Daoy (cell line): ENCODE measurements at places on chromosomes 11 and 22. TPM values are rescaled to one million over a fixed set of nuclear protein-coding genes. Genes with fewer than 3 reads are reported as not detected.

DNA sequence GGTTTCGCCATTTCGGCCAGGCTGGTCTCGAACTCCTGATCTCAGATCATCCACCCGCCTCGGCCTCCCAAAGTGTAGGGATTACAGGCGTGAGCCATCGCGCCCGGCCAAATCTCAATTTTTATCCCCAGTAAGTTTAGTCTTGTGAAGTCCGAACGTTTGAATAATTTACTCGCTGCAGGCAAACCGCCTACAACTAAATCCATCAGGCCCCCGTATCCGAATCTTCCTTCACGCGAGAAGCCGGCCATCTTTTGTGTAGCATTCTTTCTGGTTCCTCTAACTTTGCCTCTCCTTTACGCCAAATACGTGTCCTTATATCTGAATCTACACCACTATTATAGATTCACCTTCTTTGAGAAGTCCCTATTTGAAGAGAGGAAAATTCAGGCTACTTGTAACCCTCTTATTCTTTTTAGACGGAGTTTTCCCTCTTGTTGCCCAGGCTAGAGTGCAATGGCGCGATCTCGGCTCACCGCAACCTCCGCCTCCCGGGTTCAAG is 581 bp upstream of the EIF3L start:
- DNase-seq: no peak

- DNase-seq: no peak
Measured at GRCh38 chr11:67437082-67437808, at the start of gene PTPRCAP. TSS of gene PTPRCAP (minus strand) at chr11:67437682. CDS start at chr11:67437619, 63 bp downstream.

- DNase-seq: no peak
Measured at GRCh38 chr22:31344578-31345330, 1.4 kb downstream of the PATZ1 start.

DNA sequence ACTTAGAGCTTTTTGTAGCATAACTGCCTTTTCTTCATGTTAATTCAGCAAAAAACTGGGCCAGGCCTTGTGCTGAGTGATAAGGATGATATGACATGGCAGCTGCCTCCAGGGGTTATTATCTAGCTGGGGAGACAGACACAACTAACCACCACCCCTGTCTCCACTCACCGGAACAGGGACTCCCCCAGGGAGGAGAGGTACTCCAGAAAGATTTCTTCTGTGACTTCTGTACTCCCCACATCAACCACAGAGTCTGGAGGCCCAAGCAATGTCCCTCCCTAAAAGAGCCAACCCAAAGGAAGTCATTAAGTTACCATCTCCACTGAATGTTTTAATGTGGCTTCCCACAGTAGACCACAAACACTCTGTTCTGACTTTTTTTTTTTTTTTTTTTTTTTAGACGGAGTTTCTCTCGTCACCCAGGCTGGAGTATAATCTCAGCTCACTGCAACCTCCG is 14.3 kb upstream of the PMM1 start:
- peak; percentile 30 for DNase-seq

GRCh38 chr11:11836676-11837231 is 5.0 kb upstream of the USP47 start:
- DNase-seq: no peak

- DNase-seq: no peak
Measured at GRCh38 chr11:67564230-67564629, 19.4 kb upstream of the GSTP1 start.

DNA sequence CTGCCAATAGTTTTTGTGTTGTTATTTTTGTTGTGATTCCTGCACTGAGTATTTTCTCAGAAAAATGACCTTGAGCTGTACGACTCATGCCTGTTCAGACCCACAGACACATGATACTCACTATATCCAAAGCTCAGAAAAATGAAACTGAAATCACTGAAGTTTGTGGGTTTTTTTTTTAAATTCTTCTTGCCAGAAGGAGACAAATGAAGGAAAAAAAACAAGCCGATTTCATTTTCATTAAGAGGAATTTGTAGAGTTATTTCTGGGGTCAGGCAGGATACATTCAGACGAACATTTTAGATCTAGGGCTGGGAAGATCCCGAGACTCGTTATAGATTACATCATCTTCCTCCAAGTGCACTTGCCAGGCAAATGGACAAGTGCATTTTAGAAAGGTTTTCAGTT is 60.4 kb downstream of the BMAL1 start:
- DNase-seq: no peak

GRCh38 chr22:27668828-27669797 is 132.4 kb downstream of the MN1 start:
- DNase-seq: peak; percentile 93

DNA sequence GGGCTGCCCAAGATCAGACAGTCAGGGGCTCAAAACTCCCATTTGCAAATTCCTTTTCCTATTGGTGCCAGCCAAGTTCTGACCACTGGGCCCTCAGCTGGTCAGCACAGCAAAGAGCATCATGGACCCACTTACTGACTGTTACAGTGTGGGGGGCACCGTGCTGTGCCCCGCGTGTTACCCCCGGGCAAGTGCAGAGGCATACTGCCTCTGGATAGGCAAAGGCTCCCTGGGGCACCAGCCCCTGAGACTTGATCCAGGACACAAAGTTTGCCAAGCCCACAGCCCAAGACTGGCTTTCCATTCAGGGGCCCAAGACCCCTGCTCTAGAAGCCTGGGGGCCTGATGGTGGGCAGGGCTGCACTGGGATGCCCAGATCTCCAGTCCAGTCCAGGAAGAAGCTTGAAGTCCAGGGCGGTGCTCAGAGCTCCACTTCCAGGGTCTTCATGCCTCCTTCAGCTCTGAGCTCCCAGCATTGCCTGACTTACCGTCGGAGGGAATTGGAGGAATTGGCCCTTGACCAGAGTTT is 6.6 kb downstream of the LRRC32 start:
- DNase-seq: no peak

DNA sequence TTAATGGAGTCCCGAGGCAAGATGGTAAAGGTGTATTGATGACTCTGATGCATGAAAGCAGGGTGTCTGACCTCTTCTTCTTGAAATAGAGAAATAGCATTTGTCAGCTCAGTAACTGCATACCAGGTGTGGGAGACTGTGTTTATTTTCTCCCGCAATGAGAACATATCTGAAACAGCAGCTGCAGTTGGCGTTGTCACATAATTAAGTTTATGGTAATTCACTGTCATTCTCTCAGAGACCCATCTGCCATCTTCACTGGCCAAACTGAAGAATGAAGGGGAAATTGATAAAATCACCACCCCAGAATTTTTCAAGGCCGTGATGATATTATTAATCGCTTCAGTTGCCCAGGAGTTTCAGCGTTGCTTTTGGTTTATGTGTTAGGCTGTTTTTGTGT is 20.1 kb upstream of the MCHR1 start:
- no peak for DNase-seq

DNA sequence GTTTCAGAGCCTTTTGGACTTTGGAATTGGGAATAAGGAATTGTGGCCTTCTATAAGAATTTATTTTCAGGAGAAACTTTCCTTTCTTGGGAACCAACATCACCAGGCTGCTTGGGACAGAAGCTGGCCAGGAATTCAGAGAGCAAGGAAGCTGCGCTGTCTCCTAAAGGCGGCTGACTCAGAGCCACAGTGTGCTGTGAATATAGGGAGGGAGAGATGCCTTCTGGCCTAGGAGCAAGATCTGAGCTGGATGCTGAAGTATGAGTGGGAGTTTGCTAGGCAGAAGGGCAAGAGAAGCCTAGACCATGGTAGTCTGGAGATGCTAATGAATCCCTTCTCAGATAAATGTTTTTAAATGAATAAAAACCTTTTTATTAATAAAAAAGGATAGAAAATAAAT is 213.7 kb upstream of the TBCEL start:
- no peak for DNase-seq

DNA sequence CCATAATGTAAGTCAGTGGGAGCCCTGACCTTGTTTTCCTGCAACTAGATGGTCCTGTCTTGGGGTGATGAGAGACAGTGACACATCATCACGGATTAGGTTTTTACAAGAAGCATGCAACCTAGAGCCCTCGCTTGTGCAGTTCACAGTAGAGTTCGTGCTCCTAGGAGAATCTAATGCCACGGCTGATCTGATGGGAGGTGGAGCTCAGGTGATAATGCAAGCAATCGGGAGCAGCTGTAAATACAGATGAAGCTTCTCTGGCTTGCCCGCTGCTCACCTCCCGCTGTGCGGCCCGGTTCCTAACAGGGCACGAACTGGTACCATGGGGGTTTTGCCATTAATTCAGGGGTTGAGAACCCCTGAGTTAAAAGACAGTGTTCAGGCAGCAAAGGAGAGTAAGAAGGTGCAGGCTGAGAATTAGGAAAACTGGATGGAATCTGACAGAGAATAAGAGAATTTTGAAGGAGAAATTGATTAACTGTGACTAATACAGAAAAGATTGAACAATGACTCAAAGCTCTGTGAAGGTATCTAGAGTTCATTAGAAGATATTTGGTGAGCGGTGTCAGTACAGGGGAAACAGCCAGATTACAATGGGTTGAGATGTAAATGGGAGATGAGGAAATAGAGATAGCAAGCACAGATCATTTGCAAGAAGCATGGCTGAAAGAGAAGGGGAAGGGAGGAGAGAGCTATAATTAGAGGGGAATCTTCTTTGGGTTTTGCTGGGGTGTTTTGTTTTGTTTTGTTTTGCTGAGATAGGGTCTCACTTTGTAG is 21.0 kb downstream of the WEE1 start:
- DNase-seq: no peak

DNA sequence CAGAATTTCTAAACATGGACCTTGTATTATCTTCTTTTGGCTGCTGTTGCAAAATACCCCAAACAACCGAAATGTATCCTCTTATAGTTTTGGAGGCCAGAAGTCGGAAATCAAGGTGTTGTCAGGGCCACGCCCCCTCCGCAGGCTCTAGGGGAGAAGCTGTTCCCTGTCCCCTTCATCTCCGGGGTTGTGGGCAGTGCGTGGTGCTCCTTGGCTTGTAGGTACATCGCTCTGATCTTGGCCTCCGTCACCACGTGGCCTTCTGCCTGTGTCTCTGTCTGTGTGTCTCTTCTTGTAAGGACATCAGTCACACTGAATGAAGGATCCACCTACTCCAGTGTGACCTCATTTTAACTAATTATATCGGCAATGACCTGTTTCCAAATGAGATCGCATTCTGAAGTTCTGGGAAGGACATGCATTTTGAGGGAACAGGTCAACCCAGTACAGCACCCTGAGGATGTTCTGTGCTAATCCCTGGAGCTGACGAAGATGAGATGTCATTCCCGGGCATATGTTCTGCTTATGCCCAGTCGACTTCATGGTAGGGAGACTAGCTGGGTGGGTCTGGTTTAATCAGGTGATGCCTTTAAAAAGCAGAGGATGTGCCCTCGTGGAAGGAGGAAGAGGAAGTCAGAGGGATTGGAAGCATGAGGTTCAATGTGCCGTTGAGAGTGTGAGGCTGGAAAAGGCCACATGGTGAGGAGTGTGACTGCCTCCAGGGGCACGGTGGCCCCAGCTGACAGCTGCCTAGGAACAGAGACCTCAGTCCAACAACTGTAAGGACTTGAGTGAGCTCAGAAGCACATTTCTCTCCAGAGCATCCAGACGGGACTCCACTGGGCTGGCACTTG is 531.1 kb downstream of the TBC1D22A start:
- no peak for DNase-seq

DNA sequence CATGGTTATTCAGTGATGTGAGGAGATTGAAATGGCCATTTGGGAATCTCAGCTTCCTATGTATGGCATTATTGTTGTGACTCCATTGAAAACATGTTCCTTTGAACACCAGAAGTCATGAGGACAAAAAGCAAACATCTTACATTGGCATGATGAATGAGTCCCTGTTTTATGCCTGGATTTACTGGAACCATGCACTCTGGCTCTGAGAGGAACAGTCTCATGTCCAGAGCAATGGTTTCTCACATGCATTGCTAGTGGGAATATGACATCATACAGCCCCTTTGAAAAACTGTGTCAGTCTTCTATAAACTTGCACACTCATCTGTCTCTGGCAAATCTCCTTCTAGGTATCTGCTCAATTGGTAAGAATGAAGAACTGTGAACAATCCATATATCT is 3.4 kb upstream of the KDM4F start:
- DNase-seq: no peak

GRCh38 chr11:99987821-99988470 is 699.1 kb upstream of the ARHGAP42 start:
- DNase-seq: no peak

GRCh38 chr11:12156301-12157140 is 46.1 kb downstream of the MICAL2 start:
- DNase-seq: no peak

- no peak for DNase-seq
Measured at GRCh38 chr11:24084956-24085355, 411.9 kb upstream of the LUZP2 start.

DNA sequence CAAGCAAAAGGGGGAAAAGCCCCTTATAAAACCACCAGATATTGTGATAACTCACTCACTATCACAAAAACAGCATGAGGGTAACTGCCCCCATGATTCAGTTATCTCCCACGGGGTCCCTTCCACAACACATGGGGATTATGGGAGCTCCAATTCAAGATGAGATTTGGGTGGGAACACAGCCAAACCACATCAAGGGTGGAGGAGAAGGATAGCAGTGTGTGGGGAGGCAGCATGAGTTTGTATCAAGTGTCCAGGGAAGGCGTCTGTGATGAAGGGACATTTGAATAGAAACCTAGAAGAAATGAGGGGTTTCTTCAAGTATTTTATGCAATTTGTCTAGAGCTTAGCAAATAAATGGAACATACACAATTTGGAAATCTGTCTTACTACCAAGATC is 98.2 kb downstream of the SLC1A2 start:
- DNase-seq: peak; percentile 27

DNA sequence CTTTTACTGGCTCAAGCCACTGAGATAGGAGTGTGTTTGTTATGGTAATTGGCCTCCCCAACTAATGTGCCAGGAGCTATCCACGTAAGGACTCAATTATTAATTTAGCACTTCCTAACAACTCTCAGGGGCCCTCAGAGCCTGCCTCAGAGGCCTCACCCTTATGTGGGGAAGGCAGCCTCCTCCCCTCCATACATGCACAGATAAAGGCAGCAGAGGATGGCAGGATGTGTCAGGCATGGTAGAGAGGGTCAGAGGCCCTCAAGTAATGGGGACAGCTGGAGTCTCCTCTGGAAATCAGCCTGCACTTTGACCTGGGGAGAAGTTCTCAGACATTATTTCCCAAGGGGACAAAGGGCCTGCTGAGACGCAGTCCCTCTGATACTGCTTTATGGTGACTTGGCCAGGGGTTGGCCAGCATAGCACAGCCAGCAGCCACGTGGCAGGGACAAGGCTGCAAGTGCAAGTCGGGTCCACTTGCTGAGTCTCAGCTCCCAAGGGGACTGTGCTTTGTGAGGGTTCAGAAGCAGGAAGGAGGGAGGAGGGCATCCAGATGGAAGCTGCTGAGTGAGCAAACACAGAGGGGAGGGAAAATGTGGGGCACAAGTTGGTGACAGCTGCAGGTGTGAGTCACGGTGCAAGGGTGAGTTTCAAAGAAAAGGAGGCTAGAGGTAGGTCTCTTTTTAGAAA is 17.0 kb downstream of the MOGAT2 start:
- peak; percentile 34 for DNase-seq

- DNase-seq: peak; percentile 87
Measured at GRCh38 chr11:34242037-34242625, 115.7 kb downstream of the ABTB2 start.

The SLC37A4 gene
- total RNA-seq: 12.7 and 18.9 TPM in 2 replicates

The C22orf42 gene
- total RNA-seq: not detected in 2 replicates

The DEFB131B gene
- not detected in 2 replicates for total RNA-seq

The TTC38 gene
- total RNA-seq: 26.2 and 30.6 TPM in 2 replicates

The HEPHL1 gene
- not detected in 2 replicates for total RNA-seq
